ENCODE measurements at places on chromosomes 3 and 15.
A peak's percentile ranks its signal among the peaks of the same experiment; 100 is the strongest.

DNA sequence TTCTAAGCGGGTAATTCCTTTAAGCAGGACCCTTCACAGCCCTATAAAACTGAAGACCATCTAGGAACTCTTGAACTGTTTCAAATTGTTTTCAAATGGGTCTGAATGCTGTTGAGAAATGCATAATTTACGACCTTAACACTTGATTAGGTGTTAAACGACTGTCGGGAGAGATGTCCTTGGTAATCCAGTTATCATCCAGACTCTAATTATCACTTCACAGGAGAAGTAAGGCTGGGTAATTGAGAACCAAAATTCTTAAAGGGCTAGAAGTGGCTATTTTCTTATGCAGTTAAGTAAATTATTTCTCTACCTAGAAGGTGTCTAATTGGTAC lies 276.7 kb upstream of the TBC1D5 start:
- no peak for DNase-seq

GRCh38 chr3:198112031-198112430 lies 152.0 kb downstream of the LMLN start:
- DNase-seq, result no peak

DNA sequence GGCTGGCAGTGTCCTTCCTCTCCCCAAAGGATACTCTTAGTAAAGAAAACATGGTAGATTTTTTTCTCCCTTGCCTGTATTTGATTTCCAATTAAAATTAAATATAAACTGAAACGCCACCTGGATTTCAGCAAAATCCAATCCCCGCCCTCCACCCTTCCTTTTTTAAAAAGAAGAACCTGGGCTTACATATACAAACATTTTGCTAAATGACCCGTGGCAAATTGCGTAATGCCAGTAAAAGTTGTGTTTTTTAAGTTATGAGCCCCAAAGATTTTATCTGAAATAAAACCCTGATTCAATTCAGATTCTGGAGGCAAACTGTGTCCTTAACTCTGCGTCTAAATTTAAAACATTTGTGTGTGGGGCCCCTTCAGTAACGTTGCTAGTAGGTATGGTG lies 403.0 kb downstream of the FOXP1 start:
- DNase-seq, result no peak

DNA sequence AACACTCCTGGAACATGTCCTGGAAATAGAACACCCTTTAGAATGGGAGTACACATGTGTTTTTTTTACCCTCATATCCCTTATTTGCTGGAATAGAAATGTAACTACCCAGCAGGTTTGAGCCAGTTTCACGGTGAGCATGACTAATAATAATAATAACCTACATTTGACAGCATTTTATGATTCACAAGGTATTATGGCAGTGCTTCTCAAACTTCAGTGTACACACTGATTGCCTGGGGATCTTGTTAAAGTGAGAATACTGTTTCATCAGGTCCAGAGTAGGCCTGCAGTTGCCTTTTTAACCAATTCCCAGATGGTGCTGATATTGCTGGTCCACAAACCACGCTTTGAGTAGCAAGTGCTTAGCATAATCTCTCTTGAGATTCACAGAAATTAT lies 63.9 kb downstream of the NFKBIZ start:
- peak; percentile 50 for DNase-seq

DNA sequence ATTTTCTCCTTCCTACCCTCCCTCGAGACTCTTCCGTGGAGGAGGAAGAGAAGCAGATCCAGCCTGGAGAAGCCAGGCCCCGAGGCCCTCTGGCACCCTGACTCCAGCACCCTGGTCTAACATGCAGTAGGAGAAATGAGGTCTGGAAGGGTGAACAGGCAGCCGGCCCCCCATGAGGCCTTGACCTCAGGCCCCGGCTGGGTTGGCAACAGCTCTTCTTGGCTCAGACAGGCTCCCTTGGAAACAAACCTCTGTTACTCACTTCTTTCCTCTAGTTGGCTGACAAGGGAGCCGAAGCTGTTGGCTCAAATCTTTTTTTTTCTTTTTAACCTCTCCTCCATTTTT lies 73.4 kb downstream of the CPN2 start:
- no peak for DNase-seq

DNA sequence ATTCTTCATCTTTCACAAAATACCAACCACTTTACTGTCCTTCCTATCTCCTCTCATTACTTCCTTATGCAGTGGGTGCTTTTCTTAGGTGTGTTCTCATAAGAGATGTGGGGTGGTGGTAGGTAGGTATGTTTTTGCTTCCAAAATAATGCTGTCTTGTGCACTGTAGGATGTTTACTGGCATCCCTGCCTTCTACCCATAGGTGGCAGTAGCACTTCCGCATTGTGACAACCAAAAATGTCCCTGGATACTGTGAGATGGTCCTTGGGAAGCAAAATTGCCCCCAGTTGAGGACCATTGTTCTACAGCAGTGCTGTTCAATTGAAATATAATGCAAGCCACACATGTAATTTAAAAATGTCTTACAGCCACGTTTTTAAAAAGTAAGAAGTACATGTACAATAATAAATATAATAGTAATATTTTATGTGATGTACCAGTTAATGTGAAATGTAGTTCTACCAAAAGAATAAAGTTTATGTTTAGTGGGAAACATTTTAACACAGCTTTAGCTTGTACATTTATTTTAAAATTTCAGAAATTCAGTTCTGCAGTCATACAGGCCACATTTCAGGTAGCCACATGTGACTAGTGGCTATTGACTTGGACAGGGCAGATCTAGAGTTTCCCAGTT lies 75.2 kb downstream of the NEO1 start:
- DNase-seq, result peak; percentile 16

DNA sequence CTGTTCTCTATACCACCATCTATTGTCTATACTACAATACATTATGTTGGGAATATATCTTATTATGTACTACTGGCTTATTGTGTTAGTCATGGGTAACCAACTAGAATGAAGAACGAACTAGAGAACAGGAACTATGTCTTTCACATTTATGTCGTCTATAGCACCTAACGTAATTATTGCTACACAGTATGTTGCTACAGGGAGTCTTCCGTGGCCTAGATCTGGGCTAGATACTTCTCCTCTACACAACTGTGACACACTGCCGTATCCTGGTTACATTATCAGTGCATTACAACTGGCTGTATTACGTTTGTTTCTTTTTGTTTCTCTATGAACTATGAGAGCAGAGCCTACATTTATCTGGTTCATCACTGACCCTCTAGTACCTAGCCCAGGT lies 34.0 kb downstream of the SCG5 start:
- DNase-seq, result no peak

GRCh38 chr3:107543666-107544065 lies 20.9 kb downstream of the BBX start:
- DNase-seq, result no peak

- DNase-seq, result no peak
Observed at GRCh38 chr3:188627652-188628051, 473.7 kb downstream of the LPP start.

GRCh38 chr15:29053661-29054131 lies 167.9 kb downstream of the APBA2 start:
- DNase-seq, result no peak

GRCh38 chr3:64977308-64978100 lies 289.7 kb upstream of the ADAMTS9 start:
- peak; percentile 50 for DNase-seq

- no peak for DNase-seq
Observed at GRCh38 chr3:10713656-10714055, 102.4 kb upstream of the SLC6A11 start.

DNA sequence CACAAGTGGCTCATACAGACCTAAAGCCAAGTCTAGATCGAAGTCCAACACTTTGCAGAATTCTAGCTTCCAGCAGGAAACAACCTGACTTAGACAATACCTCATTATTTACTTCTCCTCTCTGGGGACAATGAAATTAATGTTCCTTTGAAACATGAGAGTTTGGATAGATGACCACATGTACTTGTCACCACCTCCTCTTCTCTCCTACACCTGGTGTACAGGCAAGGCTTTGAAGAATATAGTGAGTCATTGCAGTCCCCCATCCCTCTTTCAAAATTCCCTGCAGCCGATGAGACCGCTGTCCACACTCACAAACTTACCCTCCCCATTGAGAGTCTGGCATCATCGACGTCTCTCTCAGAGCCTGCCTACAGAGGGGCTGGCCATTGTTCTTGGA lies 189.0 kb upstream of the HES1 start:
- DNase-seq, result no peak

- DNase-seq, result peak; percentile 21
Observed at GRCh38 chr3:97793420-97794019, 28.3 kb upstream of the CRYBG3 start.

DNA sequence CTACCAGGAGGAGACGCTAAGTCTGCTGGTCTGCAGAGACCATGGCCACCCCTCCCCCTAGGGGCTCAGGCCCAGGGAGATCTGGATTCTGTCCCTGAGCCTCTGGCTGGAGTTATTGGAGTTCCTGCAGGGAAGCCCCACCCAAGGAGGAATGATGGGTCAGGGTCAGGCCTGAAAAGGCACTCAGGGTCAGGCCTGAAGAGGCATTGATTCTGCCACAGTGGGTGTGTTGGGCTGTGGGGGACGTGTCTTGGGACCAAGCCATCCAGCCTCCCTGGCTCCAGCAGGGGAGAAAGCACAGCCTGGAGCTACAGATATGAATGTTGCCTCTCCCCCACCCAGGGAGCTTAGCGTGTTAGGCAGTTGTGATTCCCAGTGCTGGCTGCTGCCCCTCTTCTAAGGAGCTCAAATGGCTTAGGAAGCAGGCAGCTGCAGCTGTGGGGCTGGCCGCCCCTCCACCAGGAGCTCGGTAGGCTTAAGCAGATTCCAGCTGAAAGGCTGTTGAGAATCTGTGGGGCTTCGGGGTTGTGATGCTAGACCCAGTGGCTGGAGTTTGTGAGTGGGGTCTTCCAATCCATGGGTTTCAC lies 176.7 kb downstream of the CHL1 start:
- DNase-seq, result no peak

GRCh38 chr3:56347219-56347871 lies 120.9 kb downstream of the ERC2 start:
- no peak for DNase-seq

DNA sequence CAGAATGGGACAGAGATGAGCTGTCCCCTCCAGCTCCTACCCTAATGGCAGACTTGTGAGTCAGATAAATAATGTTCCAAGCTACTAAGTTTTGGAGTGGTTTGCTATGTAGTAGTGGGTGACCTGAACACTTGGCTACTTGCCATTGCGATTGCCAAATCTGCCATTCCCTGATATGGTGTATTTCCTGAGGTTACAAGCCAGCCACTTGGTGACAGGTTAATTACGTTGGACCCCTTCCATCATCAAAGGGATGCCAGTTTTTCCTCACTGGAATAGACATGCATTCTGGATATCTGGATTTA lies 33.6 kb downstream of the MORF4L1 start:
- peak; percentile 25 for DNase-seq

GRCh38 chr15:40332113-40332781 lies 8.5 kb downstream of the CCDC9B start:
- no peak for DNase-seq

GRCh38 chr15:48875241-48875960 lies 2.5 kb upstream of the EID1 start:
- no peak for DNase-seq

- no peak for DNase-seq
Observed at GRCh38 chr3:143100451-143100850, 19.1 kb upstream of the CHST2 start.

DNA sequence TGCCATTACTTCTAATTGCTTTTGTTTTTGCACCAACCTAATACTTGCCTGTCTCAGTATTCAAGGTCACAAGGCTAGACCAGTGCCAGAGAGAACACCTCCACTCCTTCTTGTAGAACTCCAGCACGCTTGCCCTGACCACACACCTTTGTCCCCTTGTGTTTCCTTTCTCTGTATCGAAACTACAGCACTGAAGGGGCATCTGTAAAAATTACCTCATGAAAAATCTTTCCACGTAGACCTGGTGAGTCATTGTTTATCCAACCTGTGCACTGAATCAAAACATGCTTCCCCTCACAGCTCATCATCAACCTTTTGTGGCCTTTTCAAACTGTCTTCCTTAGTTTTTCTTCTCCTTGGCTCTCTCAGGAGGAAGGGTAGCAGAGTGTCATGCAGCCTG lies 259.5 kb downstream of the THRB start:
- DNase-seq, result peak; percentile 29

- no peak for DNase-seq
Observed at GRCh38 chr3:179005706-179006105, 65.9 kb downstream of the ZMAT3 start.

DNA sequence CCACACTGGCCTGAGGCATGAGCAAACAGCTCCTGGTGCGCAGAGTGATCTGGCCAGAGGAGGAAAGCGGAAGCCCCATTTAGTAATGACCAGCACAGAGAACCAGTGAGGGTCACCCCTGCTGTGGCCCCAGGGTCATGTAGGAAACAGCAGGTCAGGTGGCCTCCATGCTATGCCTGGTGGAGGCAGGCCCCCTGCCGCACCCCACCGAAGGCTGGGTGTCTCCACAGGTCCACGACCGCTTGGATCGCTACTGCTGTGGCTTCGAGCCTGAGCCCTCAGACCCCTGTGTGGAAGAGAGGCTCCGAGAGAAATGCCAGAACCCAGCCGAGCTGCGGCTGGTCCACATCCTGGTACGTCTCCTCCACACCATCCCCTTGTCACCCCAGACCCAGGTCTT lies 52.6 kb downstream of the POMGNT2 start:
- DNase-seq, result no peak

GRCh38 chr3:134072881-134073582 lies 43.3 kb upstream of the SLCO2A1 start:
- DNase-seq, result no peak

DNA sequence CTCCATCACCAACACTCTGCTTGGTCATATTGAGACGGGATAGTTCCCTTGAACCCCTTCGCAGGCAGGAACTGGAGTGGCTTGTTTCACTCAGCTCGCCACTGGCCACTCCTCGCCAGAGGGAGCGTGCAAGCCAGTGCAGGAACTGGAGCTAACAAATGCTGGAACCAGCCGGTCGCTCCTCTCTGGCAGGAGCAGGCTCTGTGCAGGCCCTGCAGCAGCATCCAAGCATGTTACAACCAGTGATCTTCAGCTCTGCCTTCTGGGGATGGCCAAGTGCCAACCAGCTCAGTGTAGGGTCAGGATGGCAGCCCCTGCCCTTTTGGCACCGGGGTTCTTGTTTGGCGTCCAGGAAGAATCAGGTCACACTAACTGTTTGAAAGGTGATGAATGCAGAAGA lies 329.0 kb upstream of the AZI2 start:
- DNase-seq, result no peak

GRCh38 chr15:41079717-41080116 lies 36.4 kb downstream of the INO80 start:
- DNase-seq, result no peak

GRCh38 chr3:16102905-16103364 lies 71.5 kb upstream of the GALNT15 start:
- DNase-seq, result no peak

DNA sequence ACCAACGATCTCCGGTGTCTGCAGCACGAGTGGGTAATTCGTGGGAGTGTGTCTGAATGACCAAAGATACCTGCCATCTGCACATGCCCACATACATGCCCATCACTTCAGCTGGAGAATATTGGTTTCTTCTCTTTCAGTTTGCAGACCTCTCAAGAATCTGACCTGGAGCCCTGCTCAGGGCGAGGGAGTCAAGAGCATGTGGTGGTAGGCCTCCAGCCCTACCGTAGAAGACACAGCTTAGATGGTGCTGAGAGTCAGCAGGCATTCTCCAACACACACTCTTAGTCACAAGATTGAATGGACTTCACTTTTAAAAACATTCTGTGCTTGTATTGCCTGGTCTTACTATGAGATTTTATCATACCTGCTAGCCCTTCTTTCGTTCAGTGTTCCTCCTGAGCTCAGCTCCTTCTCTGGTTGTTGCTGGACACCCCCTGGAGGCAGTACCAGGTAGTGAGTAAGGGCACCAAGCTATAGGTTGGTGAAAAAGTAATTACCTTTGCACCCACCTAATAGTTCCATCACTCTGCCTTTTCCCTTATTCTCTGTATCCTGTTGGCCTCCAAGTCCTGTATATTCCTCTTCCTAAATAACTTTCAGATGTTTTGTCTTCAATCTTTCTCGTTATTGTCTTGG lies 252.0 kb downstream of the CACNA2D3 start:
- peak; percentile 3 for DNase-seq
